Hair follicular keratinocyte (primary cell): ENCODE measurements at places on chromosomes 7 and 10. TPM values are rescaled to one million over a fixed set of nuclear protein-coding genes. Genes with fewer than 3 reads are reported as not detected.

Gene GPC2
- 0.30 and 1.1 TPM in 2 replicates for total RNA-seq

Gene COL17A1
- total RNA-seq, result 971 and 1,665 TPM in 2 replicates

Gene CRPPA
- 0.19 and 0.31 TPM in 2 replicates for total RNA-seq

Gene HPS6
- 37.9 and 48.1 TPM in 2 replicates for total RNA-seq

Gene SPDYE16
- total RNA-seq, result not detected in 2 replicates

Gene RPEL1
- 0.04 TPM in 1 of 2 replicates, not detected in the other for total RNA-seq

Gene CYP3A5
- 0.53 and 2.3 TPM in 2 replicates for total RNA-seq

Gene ELAPOR2
- total RNA-seq, result 3.2 and 5.9 TPM in 2 replicates

Gene DOCK1
- total RNA-seq, result 24.6 and 37.3 TPM in 2 replicates

Gene RAMP3
- not detected in 2 replicates for total RNA-seq

Gene IL2RA
- total RNA-seq, result not detected in 2 replicates

Gene TRIM24
- total RNA-seq, result 8.5 and 9.6 TPM in 2 replicates

Gene MBL2
- total RNA-seq, result not detected in 2 replicates

Gene BMI1
- total RNA-seq, result 13.7 and 14.7 TPM in 2 replicates

Gene MBLAC1
- total RNA-seq, result 1.2 and 1.8 TPM in 2 replicates

Gene CYP26C1
- total RNA-seq, result not detected in 2 replicates
